Activated T-helper 17 cell treated with anti-CD3 and anti-CD28 coated beads, Interleukin-2, amount 50 U/mL, for 72 hours (primary cell): ENCODE measurements at places on chromosomes 16 and 17.
A peak's percentile ranks its signal among the peaks of the same experiment; 100 is the strongest.

- peak; percentile 40 for ATAC-seq
Measured at GRCh38 chr17:8954339-8954738, 11.2 kb downstream of the PIK3R5 start.

DNA sequence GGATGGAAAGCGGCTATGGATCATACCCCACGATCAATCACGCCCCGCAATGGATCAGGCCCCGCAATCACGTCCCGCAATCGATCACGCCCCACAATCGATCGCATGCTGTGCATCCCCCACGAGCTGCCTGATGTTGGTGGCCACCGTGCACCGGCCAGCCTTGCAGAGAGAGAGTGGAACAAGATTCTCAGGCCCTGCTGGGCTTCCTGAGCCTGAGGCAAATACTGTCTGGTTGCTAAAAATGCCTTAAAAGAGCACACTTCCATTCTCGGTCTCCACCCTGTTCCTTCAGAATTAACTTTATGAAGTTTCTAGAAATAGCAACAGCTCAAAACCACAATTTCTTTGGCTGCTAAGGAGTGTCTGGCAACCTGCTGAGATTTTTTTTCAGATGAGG lies 81.5 kb downstream of the VPS53 start:
- ATAC-seq: no peak

DNA sequence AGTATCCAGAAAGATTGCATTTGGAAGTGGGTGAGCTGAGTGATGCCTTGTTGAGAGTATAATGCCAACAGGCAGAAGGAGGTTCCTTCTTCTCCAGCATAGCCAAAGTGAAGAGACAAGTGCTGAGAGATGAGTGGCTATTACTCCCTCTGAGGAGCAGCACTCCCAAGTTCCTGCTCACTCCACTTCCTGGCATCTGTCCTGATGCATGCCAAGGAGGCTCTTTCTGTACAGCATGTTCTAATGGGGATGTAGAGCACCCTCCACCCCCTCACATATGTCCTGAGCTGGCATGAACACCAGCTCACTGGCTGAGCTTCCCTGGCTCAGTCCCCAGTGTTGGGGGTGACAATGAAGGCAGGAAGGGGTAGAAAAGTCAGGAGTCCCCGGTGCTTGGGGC lies 44.2 kb upstream of the DNAH9 start:
- ATAC-seq: no peak

GRCh38 chr16:53414381-53414780 lies 19.9 kb upstream of the RBL2 start:
- ATAC-seq: no peak

GRCh38 chr17:72121164-72122009 lies 567 bp downstream of the SOX9 start:
- ATAC-seq: no peak

GRCh38 chr17:30363715-30364202 lies 15.0 kb upstream of the CPD start:
- peak; percentile 95 for ATAC-seq

- ATAC-seq: no peak
Measured at GRCh38 chr16:2744711-2745110, 7.7 kb upstream of the SRRM2 start.

DNA sequence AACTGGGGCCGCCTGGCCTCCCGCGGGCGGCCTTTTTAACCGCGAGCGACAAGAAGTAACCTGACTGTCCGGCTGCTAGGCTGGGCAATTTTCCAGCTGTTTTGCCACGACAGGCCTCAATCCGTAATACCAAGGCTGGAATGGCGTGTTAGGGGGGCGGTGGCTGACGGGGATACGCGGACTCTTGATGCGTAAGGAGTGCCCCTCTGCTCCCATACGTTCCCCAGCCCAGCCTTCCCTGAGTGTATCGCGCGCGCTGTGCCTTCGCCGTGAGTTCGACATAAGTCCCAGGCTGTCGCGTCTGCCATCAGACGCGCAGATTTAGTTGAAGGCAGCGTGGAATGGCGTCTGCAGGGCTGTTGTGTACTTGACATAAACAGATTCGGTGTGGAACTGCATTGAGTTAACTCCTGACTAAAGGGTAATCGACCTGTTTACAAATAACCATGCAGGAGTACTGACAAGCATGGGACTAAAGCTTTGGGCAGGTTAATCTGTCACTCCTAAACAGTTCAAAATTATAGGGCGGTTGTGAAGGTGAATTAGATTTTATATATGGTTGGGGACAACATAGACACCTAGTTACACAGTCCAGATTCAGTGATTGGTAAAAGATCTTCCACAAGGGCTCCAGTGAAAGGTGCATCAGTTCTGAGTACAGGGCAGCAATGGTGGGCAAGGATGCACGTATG lies 16.6 kb upstream of the ERN1 start:
- peak; percentile 8 for ATAC-seq

DNA sequence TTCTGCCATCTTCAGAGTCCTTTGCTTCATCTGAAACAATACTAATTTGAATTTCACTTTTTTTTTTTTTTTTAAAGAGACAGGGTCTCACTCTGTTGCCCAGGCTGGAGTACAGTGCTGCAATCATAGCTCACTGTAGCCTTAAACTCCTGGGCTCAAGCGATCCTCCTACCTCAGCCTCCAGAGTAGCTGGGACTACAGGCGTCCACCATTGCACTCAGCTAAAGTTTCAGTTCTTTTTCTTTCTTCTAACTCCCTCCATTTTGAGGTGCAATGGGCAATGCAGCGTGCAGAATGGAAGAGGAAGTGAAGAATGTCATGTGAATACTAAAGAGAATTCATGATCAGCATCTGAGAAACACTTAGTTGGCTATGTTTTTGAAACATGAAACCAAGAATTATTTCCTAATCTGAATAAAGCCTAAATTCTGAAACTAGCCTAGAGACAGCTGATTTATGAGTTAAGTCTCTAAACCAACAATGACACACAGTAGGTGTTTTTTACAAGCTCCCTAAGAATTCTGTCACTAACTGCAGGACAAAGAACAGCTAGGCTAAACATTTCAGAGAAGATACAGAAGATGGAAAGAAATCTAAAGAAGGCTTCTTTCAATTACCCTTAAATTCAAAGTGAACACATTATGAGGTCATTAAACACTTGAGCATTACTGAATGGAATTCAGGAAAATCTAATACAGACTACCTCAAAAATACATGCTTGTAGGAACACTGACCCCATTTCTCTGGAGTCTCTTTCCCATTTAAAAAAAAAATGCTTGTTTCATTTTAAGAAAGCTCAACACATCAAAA lies 21.0 kb downstream of the SNN start:
- peak; percentile 61 for ATAC-seq

- ATAC-seq: no peak
Measured at GRCh38 chr16:61834082-61834481, 202.2 kb downstream of the CDH8 start.
